Urinary bladder (tissue), 4 donors: ENCODE measurements at places on chromosomes 3 and 15. TPM values are rescaled to one million over a fixed set of nuclear protein-coding genes. Genes with fewer than 3 reads are reported as not detected.

Gene IL17RB
- 0.43 TPM for polyA plus RNA-seq

Gene FOXL2
- not detected for polyA plus RNA-seq

Gene SNRPN
- polyA plus RNA-seq = 130 TPM

Gene ZNF621
- 10.9 TPM for polyA plus RNA-seq

Gene CTXN2
- 0.06 TPM for polyA plus RNA-seq

Gene GNAT1
- not detected for polyA plus RNA-seq
